ENCODE measurements at places on chromosomes 16 and 17.

GRCh38 chr17:31559584-31560501, 168.4 kb downstream of the RAB11FIP4 start:
- no peak for DNase-seq

DNA sequence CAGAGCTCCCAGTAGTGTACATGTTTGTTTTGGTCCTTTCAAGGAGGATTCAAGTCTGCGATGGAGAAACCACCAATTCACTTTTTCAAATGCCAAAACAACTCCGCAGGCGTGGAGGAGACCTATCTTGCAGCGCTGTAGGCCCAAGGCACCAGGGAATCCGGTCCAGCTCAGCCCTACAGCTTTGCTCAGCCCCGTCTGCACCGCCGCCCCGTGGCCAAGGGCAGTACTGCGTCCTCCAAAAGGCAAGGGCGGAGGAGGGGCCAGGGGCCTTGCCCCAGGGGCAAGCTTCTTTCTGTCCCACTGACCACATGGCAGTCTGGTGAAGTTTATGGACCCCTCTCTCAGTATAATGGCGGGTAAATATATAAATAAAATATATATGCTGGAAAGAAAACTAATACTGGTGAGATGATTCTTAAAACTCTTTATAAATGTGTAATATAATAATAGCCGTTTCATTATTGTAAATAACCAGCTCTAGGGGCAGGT, 709 bp upstream of the CD300LG start:
- peak; percentile 71 for DNase-seq

- no peak for DNase-seq
These were observed 103.0 kb upstream of the SHISA6 start for GRCh38 chr17:11138023-11138422.

GRCh38 chr16:53374800-53375199, 59.5 kb upstream of the RBL2 start:
- no peak for DNase-seq

GRCh38 chr17:563616-564015, 151.0 kb downstream of the VPS53 start:
- DNase-seq = no peak

DNA sequence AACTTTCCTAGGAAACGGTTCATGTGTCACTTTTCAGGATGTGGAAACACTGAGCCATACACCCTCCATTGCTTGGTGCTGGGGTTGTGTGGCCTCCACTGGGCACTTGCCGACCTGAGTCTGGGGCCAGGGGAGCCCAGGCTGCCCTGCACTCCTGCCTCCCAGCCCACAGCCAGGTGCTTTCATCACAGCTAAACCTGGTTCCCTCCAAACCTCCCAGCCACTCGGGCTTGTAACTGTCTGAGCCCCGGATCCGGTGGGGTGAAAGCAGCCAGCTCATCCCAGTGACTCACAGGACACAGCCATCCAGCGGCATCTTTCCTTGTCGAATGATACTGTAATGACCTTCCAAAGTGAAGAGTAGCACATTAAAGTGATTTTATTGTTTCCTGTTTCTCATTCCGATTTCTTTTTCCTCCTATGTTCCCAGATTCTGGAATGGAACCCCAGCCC, 19.8 kb downstream of the CARHSP1 start:
- no peak for DNase-seq

DNA sequence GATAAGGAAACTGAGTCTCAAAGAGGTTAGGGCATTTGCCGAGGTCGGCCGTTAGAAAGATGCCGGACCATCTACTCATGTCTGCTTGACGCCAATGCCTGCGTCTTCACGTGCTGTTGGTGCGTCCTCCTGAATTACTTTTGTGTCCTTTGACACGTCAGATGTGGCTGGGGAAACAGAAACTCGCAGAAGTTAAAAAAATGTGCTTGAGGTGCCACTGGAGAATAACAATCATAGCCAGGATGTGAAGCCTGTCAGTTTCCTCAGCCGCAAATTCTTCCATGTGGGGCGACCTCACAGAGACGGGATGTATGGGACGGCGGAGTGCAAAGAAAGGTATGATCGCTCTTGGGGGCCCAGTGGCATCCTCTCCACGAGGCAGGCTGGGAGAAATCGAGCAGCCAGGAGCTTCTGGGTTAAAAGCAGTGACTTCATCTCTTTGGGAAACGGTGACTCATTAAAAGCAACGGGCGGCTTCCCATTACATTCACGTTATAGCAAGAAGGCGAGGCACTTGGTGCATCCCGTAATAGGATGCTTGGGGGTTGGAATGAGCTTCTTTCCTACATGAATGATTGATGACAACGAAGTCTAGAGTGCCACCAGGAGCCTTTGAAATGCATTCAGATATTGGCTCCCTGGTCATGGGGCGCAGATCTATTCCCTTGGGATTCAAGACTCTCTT, 67.8 kb downstream of the BMERB1 start:
- no peak for DNase-seq

- no peak for DNase-seq
These were observed 125.8 kb upstream of the TMEM97 start for GRCh38 chr17:28193241-28193640.

GRCh38 chr16:88809068-88809675, 2.6 kb downstream of the APRT start:
- no peak for DNase-seq

- DNase-seq = no peak
These were observed 18.5 kb upstream of the CPD start for GRCh38 chr17:30360086-30360808.

GRCh38 chr16:10741844-10742243, 1.8 kb upstream of the NUBP1 start:
- DNase-seq = no peak

DNA sequence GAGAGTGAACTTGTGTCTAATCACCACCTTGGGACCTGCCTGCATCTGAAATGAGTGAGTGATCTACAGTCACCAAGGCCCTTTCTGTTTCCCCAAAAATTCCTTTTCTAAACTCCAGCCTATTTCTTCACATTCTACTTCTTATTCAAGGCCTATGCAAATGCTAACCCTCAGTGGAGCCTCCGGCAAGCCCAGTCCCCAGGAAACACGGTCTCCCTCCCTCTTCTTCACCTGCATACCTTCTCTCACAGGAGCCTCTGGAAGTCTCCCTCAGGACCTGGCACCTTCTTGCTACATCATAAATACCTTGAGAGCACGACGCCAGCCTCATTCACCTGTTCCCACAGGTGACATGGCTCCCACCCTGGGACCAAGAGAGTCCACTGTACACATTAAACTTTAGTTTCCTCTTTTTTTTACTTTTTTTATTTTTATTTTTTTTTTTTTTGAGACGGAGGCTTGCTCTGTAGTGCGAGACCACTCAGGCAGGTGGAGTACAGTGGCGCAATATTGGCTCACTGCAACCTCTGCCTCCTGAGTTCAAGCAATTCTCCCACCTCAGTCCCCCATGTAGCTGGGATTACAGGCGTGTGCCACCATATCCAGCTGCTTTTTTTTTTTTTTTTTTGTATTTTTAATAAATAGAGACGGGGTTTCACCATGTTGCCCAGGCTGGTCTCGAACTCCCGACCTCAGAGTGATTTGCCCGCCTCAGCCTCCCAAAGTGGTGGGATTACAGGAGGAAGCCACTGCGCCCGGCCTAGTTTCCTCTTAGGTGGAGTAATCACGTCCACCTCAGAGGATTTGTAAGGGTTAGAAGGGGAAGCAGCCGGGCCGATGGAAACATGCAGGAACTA, 97.3 kb downstream of the ANKRD11 start:
- no peak for DNase-seq

GRCh38 chr17:67449065-67449464, 72.0 kb downstream of the PITPNC1 start:
- no peak for DNase-seq

GRCh38 chr17:48344251-48344650, 85.8 kb downstream of the SKAP1 start:
- no peak for DNase-seq

DNA sequence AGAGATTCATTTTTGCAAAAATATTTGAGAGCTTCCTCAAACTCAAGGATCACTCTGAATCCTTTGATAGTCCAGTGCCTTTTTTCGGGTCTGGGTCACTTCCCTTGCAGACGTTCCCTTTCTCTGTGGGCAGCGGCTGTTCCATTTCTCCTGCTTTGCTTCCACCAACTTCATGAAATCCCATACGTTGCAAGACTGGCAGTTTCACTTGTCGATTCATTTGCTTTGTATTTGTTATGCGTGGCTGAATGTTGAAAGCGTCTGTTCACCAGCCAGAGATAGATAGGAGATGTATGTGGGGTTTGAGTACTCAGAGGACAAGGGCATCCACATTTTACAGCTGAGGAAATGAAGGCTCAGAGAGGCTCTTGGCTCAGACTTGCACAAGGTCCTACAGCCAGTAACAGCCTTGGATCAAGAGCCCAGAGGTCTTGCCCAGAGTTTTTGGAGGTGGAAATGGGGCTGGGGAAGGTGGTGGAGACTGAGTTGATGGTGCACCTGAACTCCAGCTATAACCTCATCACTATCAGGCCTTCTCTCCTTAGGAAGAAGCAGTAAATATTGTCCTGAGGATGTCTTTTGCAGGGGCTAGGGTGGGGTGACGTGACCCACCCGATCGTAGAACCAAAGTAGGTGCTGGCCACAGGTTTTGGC, 1.3 kb upstream of the CCDC102A start:
- no peak for DNase-seq

DNA sequence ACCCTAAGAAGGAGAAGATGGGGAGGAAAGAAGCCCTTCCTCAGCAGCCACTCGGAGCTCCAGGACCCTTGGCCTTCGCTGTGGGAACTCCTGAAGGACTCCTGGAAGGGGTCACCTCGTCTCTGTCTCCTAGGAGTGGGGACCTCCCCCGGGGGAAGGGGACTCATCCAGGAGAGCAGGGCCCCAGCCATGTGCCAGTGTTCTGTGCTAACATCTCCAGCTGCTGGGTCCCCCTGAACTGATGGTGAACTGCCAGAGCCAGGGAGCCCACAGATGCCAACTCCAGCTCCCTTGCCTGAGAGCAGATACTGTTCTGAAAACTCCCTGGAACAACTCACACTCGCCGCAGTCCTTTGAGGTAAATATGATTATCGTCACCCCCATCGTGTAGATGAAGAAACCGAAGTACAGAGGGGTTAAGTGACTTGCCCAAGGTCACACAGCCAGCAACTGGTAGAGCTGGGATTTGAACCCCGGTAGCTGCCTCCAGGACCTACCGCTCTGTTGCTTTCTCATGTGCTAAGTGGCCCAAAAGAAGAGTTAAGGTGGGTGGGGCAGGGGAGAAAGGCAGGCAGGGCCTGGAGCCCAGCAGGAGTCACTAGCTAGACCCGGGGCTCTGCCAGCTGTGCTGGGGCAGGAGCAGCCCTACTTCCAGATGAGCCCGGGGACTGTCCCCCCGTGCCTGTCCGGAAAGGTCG, 10.5 kb downstream of the TIMM22 start:
- no peak for DNase-seq

DNA sequence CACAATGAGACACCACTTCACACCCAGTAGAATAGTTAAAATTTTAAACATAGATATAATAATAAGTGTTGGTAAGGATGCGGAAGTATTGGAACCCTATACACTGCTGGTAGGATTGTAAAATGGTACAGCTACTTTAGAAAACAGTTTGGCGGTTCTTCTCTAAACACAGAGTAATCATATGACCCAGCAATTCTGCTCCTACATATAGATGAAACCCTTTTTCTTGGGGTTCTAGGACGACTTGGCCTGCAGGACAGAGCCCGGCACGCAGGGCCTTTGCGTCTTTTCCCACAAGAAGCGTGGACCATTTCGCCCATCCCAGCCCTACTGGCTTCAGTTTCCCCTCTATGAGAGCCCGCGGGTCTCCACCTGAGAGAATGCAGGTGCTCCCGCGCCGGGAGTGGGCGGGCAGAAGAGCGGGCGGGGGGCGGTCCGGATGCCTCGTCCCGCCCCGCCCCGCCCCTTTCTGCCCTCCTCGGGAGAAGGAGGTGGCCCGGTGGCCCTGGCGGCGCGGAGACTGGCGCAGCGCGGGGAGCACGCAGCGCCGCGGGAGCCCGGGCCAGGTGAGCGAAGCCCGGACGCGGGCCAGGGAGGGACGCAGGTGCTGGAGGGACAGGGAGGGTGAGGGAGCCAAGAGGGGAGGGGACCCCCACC, at the start of gene SDR42E2:
SDR42E2 (plus strand) TSS at position 508 of the 657 bp plus-strand sequence. CDS start 3,077 bp downstream, outside the sequence.
- DNase-seq = peak; percentile 46

- no peak for DNase-seq
These were observed 580.1 kb downstream of the WWOX start for GRCh38 chr16:78679546-78679945.

DNA sequence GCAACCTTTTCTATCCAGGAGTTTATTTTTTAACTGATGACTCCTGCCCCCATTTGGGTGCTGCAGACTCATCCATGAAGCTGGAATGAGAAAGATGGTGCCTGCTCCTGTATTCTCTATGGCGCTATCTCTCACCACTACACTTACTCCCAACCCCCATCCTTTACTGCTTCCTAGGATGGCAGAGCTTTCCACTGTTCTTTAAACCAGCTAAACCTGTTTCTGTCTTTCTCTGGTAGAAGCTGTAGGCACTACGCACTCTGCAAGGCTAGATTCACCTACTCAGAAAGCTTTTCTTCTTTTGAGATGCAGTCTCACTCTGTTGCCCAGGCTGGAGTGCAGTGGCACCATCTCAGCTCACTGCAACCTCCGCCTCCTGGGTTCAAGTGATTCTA, 47.0 kb downstream of the ADAMTS18 start:
- no peak for DNase-seq

DNA sequence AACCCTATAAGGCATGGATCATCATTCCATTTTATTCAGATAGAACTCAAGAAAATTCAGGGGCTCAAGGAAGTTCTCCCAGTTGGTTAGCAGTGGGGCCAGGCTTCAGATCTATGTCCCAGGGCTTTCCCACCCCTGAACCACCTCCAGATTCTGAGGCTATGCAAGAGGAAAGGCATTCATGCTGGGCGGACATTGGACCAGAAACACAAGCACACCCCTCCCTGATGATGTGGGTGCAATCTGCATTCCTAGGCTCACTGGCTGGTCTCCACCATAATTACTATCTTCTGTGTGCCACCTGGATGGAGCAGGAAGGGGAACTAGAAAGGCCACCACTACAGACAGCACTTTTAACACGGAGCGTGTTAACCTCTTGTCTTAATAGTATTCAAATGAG, 63.2 kb upstream of the ASIC2 start:
- no peak for DNase-seq

DNA sequence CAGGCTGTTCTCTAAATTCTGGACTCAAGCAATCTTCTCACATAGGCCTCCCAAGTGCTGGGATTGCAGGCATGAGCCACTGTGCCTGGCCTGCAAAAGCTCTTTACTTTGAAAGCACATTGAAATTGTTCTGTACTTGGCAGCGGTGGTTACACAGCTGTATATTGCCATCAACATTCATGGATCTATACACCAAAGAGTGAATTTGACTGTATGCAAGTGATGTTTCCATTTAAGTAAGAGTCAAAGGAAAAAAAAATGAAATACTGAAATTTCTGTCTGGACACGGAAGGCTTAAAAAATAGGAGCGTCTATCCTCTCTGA, 450.6 kb upstream of the PSMD7 start:
- no peak for DNase-seq
